ENCODE measurements at places on chromosomes 16 and 17.

DNA sequence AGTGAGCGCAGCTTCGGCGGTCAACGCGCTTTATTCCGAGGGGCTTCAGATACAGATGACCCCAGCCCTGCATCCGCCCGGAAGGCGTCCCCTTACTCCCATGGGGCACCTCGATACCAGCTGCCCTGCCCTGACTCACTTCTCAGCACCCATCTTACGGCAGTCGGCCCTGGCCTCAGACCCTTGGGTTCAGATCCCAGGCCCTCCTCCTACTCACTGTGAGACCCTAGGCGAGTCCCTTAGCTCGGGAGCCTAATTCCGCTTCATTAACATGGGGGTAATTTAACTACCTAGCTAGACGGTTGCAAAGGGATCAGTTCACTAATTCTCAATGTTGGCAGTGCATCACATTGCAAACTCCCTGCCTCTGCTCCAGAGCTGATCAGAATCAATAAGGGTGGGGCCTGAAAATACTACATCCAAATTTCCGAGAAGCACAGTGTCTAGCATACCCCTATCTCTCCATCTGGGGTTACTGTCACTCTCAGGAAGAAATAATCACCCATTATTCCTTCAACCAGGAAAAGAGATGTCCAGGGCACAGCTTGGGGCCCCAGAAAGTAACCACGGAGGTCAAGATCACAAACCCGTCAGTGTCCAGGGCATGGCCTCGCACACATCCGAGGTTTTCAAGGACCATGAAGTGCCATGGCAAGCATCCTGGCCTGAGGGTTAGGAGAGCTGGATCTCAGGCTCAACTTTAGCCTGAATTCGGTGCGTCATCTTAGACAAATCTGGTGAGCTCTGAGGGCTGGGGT, 415 bp upstream of the FLOT2 start:
- DNase-seq: peak; percentile 46

GRCh38 chr17:81116704-81117103, 48.6 kb upstream of the PVALEF start:
- DNase-seq: no peak

DNA sequence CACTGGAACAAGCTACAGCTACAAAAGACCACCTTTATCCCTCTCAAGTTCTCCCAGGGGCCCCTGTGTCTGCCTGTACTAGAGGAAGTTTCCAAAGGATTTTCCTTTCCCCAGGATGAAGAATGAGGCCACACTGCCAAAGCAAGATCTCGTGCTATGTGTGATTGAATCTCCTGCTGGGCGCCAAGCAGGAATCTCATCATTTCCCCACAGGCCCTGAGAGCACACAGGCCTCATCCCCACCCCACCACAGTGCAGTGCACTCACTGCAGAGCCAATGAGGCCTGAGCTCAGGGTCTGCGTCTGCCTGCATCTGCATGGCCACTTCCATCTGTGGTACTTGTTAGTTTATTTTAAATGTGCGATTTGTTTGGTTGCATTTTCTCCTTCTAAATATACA, 387.4 kb upstream of the ASIC2 start:
- no peak for DNase-seq

DNA sequence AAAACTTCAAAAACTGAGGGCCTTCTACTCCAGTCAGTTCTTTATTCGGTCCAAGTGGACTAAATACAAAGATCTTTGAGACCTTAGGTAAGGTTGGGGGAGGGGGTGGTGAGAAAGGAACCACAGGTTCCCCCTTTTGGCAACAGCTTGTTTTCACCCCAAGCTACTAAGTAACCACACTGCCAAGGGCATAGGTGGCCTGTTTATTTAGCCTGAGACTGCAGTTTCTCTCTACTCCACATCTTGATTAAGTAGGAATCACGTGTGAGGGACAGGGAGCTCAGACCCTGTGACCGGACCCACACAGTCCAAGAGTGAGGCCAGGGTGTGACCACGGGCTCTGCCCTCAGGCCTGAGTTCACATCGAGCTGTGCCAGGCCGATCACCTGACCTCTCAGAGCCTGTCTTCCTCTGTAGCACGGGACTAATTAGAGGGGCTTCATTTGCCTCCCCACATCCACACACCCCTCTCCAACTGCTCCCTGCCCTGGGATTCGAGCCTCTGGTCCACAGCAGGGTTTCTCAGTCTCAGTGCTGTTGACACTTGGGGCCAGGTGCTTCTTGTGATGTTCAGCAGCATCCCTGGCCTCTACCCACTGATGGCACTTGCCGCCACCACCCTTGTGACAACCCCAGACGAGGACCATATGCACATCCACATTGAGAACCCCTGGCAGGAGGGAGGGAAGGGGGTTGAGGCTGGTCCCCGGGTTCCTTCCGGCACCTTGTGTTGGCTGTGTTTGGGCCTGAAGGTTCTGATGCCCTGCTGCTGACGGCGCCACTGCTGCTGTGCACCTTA, 17.8 kb downstream of the ST6GALNAC2 start:
- no peak for DNase-seq

DNA sequence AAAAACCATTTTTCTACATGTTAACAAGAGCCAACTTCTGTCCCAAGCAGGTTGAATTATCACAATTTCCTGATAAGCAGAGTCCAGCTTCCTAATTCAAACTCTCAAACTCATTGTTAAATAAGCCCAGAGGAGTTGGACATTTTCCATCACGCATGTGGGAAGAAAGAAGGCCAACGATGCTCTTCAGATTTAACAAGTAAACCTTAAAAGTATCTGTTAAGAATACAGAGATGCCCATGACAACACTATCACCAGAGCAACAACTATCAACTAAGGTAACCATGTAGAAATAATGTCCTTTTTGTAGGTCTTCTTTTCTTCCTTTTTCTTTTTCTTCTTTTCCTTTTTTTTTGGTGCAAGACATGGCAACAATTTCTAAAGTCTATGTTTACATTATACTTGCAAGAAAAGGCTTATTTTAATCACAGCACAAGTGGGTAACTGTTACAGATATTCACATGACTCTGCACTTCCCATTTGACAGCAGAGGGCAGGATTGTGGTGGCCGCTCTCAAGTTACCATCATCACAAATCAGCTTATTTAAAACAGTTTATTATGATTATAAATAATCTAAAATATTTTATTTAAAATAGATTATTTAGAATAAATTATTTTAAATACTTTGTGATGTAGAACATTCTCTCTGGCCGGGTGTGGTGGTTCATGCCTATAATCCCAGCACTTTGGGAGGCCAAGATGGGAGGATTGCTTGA, 35.7 kb upstream of the DHRS7B start:
- no peak for DNase-seq

GRCh38 chr16:342455-343213, 9.9 kb downstream of the AXIN1 start:
- DNase-seq: no peak

- no peak for DNase-seq
Observed at GRCh38 chr16:50478075-50478772, 70.0 kb upstream of the NKD1 start.

- DNase-seq: peak; percentile 34
Observed at GRCh38 chr17:8887834-8888703, 20.6 kb upstream of the PIK3R6 start.

GRCh38 chr17:5931616-5932015, 138.6 kb upstream of the WSCD1 start:
- peak; percentile 7 for DNase-seq

GRCh38 chr16:14292051-14292825, 221.1 kb downstream of the MRTFB start:
- no peak for DNase-seq

DNA sequence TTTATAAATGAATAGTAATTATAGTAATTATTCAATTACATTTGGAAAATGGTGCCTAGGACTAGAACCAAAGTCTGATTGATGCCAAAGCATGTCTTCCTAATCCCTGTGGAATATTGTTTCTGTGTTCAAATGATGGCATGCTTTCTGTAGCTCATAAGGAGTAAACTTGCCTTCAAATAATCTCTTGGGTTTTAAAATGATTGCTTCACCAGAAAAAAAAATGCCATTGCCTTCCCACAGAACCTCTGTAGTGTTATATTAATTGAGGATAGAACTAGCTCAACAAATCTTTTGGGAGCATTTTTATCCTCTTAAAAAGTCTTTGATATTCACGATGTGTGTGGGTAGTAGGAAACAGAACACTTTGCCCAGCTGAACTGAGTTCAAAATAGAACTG, 7.7 kb upstream of the TMEM100 start:
- no peak for DNase-seq

DNA sequence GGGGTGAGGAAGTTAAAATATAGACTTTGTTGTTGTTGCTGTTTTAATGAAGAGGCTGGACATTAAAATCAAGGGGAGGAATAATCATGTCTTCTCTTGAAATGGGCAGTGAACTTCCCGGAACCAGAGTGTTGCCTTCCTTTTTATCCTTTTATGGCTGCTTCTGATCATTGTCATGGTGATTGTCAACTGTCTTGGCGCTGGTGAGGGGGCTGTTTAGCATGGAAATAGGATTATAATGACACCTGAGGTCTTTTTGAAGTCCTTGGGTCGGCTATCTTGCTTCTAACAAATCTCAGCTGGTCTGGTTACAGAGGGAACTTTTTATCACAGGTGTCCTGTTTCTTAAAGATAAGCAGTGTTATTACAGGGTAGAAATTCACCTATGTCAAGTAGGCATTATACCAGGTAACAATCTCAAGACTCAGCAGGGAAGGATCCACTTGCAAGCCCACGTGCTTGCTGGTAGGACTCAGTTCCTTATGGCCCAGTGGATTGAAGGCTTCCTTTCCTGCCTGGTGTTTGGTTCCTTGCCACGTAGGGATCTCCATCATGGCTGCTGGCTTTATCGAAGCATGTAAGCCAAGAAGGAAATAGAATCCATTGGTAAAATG, 349.3 kb downstream of the WWOX start:
- no peak for DNase-seq

- peak; percentile 78 for DNase-seq
Observed at GRCh38 chr16:69566981-69567680, 1.4 kb downstream of the NFAT5 start.

DNA sequence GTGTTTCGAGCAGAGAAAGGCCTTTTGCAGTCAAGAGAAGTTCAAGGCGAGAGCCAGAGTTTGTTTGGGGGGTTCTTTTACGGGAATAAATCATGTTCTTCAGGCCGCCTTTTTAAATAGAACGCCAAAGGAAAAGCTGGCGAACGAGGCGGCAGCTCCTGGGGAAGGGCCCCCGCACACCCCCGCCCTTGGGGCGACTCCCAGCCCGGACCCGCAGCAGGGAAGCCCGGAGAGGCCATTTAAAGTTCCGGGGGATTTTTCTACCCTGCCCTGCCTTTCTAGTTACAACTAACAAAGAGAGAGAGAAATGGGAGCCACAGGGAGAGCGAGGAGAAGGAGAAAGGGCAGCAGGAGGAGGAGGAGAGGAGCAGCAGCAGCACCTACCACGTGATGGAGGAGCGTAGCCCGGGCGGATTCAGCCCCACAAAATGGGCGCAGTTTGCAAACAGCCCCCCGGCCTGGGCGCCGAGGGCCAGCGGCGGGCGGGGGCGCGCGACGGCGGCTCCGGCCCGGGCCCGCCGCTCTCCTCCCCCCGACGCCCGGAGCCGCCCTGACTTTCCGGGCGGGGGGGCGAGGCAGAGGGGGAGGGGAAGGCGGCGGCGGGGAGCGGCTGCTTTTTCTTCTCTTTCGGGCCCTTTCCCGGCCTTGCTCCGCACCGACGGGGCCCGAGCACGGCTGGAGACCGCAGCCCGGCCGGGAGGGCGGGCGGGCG, 634 bp downstream of the KANSL1 start:
- DNase-seq: peak; percentile 76

DNA sequence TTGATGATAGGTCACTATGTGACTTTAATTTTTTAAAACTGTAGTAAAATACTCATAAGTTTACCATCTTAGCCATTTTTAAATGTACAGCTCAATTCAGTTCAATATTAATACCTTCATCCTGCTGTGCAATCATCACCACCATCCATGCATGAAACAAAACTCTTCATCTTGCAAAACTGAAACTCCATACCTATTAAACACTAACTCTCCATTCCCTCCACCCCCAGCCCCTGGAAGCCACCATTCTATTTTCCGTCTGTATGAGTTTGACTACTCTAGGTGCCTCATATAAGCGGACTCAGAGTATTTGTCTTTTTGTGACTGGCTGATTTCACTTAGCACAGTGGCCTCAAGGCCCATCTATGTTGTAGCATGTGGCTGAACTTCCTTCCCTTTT, 9.4 kb upstream of the CNEP1R1 start:
- no peak for DNase-seq

GRCh38 chr17:28973425-28973824, 22.1 kb upstream of the PHF12 start:
- no peak for DNase-seq

DNA sequence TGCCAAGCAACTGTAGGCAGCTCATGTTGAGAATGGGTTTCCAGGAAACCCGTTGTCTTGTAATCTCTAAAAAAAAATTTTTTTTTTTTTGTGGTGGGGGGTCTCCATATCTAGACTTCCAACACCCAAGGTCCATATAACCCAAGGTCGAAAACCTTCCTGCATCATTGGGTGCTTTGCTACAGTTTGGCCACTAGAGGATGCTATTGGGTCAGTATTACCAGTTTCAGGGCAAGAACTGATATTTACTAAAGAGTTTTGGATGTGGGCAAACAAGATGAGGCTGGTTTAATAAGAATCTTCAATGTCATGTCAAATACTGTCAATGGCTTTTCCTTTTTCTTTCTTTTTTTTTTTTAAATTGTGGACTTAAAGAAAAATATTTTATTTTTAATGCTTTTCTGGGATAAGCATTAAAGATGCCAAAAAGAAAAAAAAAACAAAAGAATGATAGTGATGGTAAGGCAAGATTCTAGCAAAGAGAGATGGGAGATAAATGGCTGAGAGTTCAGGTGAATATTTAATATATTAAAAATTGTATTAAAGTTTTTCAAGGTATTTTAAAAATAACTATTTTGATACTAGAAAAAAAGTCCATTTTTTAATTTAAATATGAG, 62.2 kb downstream of the DHRS7C start:
- DNase-seq: peak; percentile 65
